ENCODE measurements at places on chromosomes 11 and 22.

DNA sequence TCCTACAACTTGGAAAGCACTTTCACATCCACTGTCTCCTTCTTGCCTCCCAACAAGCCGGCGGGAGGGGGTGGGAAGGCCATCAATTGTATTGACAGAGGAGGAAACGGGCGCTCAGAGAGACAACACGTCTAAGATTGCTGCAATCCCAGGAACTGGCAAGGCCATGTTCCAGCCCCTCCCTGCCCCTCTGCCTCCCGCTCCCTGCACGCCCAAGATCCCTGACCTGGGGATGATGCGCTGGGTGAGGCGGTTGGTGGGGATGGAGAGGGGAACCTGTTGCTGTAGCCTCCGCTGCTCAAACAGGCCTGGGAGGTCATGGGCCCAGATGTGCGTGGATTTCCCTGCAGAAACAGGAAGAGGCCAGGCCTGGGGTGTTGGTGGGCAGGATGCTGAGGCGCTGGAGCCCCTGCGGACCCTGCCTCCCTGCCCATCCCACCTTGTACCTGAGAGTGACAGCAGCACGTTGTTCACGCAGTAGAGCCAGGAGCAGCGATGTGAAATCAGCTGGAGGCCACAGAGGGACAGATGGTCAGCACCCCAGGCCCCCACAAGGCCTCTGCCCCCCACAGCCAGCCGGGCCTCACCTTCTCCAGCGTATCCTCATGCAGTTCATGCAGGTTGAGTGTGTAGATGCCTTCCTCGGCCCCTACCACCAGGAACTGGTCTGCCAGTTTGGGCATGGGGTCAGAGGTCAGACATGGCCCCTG lies 6.8 kb downstream of the MAP4K2 start:
- no peak for DNase-seq

- no peak for DNase-seq
These were observed 287.9 kb downstream of the SWAP70 start for GRCh38 chr11:9951807-9952206.

- no peak for DNase-seq
These were observed 13.5 kb downstream of the FBLN1 start for GRCh38 chr22:45516163-45516562.

GRCh38 chr11:15577519-15577918 lies 462.8 kb downstream of the INSC start:
- no peak for DNase-seq

- DNase-seq: no peak
These were observed 8.9 kb downstream of the MRTFA start for GRCh38 chr22:40627612-40628011.

DNA sequence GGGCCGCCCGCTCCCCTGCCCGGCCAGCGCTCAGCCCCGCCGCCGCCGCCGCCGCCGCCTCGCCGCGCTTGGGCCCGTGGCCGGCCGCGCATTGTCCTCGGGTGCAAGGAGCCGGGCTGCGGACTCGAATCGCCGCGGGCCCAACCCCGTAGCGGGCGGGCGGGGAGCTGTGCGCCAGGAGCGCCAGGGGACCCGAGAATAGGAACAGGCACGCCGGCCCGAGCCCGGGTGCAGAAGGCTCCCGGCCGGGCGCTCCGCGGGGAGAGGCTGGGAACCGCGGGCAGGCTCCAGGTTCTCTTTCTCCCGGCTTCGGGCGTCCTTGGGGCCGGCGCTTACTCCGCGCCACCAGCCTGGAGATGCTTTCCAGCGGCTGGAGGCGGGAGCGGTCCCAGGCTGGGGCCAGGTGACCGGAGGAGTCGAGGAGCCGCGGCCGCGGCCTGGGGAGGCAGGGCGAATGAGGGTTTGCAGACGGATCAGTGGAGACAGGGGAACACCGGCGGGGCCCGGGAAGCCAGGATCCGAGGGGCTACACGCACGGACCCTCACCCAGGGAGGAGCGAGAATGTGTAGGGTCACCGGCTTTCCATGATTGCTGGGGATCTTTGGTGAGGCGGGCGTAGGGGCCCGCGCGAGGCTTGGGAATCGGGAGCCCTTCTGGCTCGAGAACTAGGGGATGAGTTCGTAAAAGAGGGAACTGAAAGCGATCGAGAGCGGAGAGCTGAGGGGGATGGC lies 726 bp downstream of the PKNOX2 start:
- no peak for DNase-seq

GRCh38 chr11:96260067-96260511 lies 82.9 kb downstream of the MAML2 start:
- no peak for DNase-seq

GRCh38 chr11:17164361-17165246 lies 43.2 kb downstream of the PIK3C2A start:
- no peak for DNase-seq

- no peak for DNase-seq
These were observed 38.1 kb downstream of the CAPN1 start for GRCh38 chr11:65219930-65220213.

DNA sequence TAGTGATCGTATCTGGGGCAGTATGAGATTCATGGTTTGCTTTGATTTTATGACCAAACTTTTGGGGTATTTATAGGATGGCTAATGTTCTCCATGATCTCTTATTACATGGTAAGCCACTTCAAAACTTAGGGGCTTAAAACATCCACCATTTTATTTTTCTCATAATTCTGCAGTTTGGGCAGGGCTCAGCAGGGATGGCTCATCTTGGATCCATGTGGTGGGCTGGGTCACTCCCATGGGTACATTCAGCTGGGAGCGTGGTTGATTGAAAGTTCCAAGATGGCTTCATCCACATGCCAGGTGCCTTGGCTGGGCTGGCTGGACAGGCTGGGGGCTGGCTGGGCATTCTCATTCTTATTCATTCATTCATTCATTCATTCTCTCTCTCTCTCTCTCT lies 30.5 kb upstream of the FGF19 start:
- DNase-seq: no peak

GRCh38 chr11:134358856-134359490 lies 27.2 kb downstream of the GLB1L2 start:
- no peak for DNase-seq

- DNase-seq: no peak
These were observed 18.5 kb upstream of the LRRC10B start for GRCh38 chr11:61489833-61490721.

DNA sequence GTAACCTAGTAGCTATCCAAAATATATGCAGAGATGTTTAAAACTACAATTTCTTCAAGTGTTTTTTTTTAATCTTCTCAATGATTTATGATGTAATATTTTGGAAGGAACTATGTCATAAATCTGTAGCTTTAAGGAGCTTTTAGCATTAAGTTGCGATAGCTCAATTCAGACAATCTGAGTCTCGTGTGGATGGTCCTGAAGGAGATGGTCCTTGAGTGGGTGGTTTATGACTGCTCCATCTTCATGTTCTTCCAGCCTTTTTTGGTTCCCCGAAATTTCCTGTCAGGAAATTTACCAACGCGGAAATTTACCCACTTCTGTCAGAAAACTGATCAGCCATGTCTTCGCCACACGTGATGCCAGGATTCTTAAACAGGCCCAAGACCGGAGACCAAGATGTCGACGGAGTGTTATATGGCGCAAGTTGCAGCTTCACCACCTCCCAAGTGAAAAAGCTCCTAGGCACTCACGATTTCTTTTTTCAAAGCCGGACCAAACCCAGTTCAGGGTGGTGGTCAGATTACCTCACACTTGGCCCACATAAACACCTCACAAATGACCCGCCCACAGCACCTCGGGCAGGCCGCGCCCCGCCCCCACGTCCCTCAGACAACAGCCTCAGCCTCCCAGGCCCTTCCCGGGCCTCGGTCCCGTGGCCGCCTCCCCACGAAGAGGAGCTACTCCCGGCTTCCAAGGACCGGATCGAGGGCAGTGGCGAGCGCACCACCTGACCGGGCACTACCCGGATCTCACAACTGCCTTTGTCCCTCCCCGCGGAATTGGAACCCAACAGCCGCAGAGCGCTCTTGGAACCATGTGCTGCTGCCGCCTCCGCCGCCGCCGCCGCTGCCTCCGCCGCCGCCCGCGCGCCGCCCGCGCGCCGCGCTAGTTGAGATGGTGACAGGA lies at the start of gene MORC2:
Gene MORC2 (minus strand): TSS at position 760 of the 909 bp plus-strand sequence. CDS start 885 bp downstream, outside the sequence.
- DNase-seq: no peak

DNA sequence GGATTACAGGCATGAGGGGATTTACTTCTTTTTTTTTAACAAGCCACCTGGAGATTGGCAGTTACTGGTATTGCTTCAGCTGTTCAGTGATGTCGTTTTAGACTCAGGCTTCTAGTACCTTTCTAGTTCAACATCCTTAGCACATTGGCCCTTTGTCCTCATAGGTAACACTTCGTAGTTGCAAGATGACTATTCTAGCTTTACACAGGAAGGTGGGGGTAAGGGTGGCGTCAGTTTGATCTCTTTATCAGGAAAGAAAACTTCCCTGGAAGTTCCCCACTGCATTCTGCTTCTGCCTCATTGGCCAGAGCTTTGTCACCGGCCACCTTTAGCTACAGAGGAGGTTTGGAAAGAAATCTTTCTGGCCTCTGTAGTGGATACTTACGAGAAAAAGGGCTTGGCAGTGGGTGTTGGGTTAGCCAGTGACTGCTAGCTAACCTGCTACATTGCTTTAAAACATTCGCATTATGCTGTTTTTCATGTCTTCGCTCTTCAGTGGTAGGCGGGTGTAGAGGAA lies 40.7 kb downstream of the SFI1 start:
- no peak for DNase-seq

DNA sequence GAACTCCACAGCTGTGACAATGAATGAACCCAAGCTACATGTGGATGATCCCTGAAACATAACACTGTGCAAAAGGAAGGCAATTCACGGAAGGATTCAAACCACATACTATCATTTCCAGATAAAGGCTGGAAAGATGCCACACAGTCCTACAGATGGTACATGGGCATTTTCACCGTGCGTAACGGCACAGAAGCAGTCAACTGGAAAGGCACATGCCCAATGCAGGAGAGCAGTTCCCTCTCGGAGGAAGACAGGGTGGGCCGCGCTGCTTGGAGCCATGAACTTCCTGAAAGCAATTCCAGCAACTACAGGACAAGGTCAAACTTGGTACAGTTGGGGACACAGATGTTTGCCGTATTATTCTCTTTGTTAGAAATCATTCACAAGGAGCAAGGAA lies 103.7 kb downstream of the SHANK2 start:
- no peak for DNase-seq

GRCh38 chr11:112223121-112223520 lies 3.1 kb upstream of the PTS start:
- no peak for DNase-seq

DNA sequence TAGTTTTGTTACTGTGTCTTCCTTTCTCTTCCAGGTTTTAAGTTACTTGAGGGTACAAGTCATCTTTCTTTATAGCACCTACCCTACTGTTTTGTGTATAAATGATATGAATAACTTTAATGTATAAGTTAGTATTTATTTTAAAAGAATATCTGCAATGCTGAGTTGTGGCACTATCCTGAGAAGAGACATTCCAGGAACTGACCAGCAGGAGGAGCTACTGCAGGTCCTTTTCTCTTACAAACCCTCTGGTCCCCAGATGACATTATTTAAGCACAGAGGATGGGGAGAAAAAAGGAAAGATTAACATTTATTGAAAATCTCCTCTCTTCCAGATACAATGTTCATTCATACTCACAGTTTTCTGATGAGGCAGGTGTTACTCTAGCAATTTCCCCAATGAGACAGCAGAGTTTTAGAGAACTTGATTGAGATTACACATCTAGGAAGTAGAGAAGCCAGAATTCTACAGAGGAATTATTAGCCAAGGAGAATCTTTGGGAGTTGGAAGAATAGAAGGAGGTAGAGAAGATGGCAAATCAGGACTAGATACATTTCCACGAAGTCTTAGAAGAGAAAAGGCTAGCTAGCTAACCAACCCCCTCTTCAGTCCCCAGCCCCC lies 541.2 kb upstream of the API5 start:
- DNase-seq: no peak

GRCh38 chr11:129960216-129961214 lies 42.1 kb downstream of the PRDM10 start:
- DNase-seq: no peak

- DNase-seq: no peak
These were observed 19.4 kb downstream of the RSPH14 start for GRCh38 chr22:23122216-23122957.

GRCh38 chr11:117175781-117176180 lies 2.8 kb upstream of the SIDT2 start:
- no peak for DNase-seq

DNA sequence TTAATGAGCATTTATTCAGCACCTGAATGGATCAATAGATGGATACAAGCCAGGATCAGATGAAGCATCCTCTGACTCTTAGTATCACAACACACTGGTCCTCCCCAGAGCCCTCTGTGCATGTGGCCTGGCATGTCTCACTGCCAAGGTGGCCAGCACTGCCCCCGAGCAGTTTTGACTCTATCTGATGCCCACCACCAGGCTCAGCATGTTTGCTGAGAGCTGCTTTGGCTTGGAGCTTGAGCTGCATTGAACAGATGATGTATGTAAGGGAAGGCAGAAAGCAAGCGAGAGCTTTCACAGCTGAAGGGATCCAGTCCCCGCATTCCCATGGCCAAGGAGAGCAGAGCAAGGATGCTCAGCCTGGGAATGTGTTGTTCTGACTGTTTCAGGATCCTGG lies 320.3 kb downstream of the BUD13 start:
- DNase-seq: no peak

DNA sequence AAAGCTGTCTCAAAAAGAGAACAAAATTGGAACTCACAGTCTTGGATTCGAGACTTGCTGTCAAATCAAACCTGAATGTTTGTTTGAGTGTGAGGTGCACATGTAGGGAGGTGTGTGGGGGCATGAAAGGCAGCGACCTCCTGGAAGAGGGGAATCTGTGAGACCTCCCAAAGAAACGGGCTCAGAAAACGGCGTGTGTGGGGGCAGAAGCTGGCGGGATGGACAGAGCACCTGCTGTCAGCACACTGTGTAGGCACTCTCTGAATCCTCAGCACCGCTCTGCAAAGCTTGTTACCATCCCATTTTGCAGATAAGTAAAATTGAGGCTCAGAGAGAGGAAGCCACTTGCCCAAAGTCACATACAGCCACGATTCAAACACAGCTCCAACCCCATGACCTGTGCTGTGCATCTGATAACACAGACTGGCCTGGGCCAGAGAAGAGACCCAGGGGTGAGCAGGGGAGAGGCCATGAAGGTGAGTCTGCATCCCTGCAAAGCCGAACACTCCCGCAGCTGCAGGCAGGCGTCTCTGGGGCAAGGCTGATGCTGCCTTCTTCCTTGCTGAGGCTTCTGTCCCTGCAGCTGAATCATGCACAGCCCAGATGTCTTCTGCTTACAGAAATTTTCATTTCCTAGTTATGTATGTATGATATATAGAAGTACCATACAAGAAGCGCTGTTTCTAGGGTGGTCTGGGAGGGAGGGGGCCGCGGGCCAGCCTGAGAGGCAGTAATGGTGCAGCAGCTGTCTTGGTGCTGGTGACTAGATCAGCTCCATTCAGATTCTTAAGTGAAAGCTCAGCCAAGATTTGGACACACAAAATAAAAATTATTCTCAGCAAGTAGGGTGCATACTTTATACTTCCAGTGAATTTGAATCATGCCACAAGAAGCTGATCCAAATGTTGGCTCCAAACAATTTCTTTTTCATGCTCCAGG lies 67.3 kb upstream of the SHISAL1 start:
- no peak for DNase-seq

- peak; percentile 27 for DNase-seq
These were observed 816 bp downstream of the PDE3B start for GRCh38 chr11:14644226-14645014.

Measured in activated gamma-delta T cell (primary cell).